ENCODE measurements at places on chromosomes 7 and 10.

DNA sequence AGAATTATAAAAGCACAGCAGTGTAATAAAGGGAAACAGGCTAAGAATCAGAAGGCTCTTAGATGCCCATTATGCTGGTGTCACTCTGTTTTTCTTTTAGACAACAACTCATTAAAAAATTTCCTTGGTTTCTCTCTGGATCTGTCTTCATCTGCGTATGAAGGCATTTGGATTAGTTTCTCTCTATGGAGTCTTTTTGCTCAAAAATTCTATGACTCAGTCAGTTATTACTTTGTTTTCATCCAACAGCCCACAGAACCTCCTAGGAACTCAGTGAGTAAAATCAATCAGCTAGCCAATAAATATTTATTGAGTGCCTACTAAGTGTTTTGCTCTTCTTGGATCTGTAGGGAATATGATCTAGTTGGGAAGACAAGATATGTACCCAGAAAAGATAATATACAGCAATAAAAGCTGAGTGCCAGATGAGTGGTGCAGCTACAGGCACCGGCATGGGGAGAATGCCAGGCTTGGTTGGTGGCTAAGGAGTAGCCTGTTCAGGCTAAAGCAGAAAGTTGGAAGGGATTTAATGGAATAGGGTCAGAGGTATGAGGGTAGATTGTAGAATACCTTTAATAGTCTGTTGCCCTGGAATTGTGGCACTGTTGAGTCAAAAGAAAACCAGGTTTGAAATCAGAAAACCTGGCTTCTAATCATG lies 156.2 kb downstream of the LRRC4 start:
- peak; percentile 71 for DNase-seq

GRCh38 chr7:121633186-121633585 lies 237.1 kb upstream of the FAM3C start:
- DNase-seq: no peak

DNA sequence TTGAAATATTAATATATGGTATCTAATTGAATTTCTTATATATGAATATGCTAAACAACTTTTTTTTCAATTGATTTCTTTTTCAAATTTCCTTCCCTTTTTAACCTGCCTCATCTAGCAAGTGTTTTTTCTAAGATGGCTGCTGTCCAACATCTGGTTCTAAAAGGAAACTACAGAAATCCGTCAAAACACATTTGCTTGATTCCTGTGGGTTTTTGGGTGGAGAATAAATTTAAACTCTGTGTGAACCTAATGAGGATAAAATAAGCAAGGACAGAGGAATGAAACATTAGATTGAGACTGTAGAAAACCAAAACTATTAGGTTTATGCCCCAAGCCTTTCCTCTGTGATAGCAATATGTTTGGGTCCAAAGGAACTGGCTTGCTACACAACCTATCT lies 75.5 kb upstream of the STARD3NL start:
- peak; percentile 16 for DNase-seq

GRCh38 chr10:95547197-95547596 lies 14.0 kb downstream of the SORBS1 start:
- DNase-seq: no peak

GRCh38 chr10:22791665-22792064 lies 77.3 kb upstream of the PIP4K2A start:
- no peak for DNase-seq

GRCh38 chr10:59753267-59753666 lies at the start of gene MRLN:
TSS of gene MRLN (minus strand) at chr10:59753455.
- DNase-seq: no peak

DNA sequence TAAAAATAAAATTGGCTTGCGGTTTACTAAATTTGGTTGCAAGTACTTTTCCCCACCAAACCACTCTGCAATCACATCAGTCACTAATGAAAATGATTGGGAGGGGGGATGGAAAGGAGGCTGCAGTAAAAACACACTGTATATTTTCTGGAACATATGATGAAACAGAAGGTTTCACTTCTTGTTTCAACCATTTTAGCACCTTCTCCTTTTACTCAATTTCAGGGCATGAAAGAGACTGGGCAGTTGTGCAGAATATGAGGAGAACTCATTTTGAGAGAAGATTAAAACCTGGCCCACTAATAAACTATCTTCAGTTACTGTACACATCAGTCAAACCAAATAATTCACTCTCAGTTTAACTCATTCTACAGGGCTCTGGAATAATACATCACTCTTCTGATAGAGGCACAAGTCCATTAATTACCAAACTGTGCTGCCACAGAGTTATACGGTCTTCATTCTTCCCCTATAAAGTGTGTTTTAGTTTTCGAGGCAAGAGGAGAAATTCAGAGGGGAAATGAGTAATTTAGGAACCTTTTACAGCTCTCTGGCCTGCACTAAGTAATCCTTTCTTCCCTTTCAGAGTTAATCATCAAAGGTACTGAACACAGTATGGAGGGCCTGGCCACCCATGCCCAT lies 25.5 kb downstream of the JAZF1 start:
- peak; percentile 47 for DNase-seq

GRCh38 chr10:87875929-87876571 lies 12.6 kb downstream of the PTEN start:
- peak; percentile 40 for DNase-seq

GRCh38 chr7:125876431-125876830 lies 946.8 kb upstream of the POT1 start:
- no peak for DNase-seq

GRCh38 chr10:100130831-100131230 lies 49.2 kb upstream of the CPN1 start:
- no peak for DNase-seq

GRCh38 chr10:77420947-77421523 lies 216.6 kb downstream of the KCNMA1 start:
- DNase-seq: no peak

DNA sequence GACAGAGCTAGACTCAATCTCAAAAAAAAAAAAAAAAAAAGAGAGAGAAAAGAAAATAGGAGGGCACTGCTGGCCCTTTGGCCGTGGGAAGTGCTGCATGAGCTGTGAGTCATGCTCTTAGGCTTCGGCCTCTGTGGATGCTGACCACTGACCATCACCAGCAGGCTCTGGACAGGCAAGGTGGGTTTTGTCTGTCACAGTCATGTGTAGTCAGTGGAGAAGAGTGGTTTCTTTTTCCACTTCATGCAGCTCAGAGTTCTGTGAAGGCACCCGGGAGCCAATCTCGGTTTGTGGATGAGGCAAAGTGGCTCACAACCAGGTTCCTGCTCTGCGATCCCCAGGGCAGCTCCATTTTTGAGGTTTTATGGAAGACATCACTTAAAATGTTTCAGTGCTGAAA lies 58.1 kb downstream of the PRTFDC1 start:
- DNase-seq: peak; percentile 75

DNA sequence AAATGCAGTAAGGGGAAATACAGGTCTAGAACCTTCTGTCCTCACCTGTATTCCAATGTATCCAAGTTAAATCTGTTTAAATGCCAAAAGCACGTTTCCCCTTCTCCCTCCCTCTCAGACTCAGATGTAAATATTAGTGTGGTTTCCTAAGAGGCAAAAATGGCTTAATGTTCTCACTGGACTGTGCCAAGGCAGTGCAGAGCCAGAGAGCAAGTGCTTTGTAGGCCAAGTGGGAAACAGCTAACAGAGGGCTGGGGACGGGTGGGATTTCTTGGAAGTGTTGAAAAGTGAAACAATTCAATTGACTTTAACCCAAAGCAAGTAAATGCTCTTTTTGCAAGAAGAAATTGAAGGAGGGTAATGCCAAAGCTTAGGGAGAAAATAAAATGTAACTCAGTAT lies 103.1 kb downstream of the GSAP start:
- DNase-seq: no peak

DNA sequence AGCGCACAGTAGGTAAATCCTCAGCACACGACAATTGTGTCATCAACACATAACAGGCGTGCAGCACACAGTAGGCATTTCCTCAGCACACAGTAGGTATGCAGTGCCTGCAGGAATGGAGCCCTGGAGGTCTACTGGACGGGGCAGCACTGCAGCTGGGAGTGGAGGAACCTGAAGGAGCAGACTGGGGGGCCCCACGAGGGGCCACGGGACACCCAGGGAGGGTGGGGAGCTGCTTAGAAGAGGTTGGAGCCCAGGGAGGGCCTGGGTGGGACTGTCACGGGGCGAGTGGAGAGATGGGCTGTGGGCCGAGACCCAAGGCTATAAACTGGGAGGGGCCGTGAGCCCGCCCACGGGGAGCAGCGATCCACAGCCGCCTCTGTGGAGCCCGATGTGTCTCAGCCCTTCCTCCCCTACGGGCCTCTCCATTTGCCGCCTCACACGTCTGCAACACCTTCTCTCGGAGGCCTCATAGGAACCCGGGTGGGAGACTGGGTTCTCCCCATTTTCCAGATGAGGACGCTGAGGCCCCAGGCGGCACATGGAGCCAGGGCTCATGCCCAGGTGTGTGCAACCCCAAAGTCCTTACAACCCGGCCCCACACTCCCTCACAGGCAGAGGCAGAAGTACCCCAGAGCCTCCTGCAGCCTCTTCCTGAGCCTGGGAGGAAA lies 101.5 kb downstream of the MICALL2 start:
- DNase-seq: peak; percentile 48

DNA sequence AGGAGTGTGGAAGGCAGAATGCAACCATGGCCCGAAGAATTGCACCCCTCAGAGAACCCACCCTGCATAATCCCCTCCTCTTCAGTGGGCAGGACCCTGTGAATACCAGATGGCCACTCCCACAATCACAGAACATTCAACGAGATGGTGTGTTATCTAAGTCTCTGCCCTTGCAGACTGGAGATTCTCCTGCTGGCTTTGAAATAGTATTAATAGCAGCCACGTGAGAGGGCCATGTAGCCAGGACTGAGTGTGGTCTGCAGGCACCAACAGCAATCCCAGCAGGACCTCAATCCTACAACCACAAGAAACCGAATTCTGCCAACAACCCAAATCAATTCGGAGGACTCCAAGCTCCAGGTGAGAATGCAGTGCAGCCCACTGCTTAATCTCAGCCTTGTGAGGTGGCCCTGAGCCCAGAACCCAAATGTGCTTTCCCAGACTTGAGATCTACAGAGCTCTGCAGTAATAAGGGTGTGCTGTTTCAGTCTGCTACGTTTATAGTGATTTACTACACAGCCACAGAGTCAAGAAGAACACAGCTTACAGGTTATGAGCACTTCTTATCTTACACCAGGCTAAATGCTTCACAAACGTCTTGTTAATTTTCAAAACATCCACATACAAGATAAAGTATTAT lies 72.1 kb downstream of the VOPP1 start:
- DNase-seq: no peak

DNA sequence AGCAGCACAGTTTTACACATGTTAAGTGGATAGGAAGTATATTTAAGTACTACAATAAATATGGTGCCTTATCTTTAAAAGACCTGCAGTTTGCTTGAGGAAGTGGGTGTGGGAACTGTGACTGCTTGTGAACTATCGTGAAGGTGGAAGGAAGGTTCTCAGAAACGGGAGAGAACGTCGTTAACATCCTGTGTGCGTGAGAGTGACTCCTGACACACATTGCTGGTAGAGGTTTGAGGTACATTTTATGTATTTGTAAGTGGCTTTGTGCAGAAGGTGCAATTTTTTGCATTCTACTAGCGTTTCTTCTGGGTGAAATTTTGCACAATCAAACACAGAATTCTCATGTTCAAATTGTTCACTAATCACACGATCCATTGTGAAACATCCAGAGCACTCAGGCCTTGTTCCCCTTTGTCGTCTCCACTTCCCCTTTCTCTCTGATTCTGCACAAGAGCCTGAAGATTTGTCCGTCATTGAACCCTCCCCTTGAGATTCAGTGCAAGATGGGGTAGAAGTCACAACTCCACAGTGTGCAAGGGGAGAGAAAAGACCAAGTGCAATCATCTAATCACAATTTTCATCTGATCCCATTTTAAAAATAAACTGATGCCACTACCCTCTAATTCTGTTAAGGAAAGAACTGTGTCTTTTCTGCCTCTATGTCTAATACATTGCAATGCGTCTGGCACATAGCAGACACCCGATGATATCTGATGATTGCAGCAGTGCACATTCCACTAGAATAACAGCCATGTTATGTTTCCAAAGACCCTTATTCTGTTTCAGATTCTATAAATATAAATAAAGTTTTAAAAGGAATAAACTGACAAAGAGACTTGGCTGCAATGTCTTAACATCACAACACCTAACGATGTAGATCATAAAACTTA lies 279.9 kb downstream of the NEBL start:
- DNase-seq: no peak

GRCh38 chr10:73906524-73907447 lies 4.1 kb upstream of the PLAU start:
- peak; percentile 97 for DNase-seq

DNA sequence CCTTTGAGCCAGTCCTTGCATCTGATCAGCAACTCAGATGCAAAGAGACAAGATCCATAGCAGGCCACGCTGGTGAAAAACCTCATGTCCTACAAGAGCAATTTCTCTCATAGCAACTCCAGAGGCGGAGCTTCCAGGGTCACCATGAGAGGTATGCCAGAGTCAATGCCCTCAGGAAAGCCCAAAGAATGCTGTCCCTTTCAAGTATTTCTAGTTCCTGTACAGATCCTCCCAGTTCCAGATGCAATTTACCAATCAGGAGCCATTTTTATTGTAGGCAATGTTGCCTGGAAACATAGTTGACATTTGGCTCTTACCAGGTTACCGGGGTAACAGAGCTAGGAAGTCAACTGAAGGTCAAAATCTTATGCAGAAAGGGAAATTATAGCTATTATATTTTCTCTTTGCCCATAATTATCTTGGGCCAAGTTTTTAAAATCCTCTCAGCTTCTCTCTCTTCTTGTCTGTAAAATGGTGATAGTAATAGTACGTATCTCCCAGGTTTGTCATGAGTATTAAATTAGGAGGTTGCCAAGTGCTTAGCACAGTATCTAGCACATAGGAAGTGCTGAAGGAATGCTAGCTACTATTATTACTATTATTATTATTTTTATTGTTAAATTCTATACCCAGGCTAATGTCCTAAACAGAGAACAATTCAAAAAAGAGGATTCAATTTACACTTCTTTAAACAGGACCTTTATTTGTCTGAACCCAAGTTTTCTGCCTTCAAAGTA lies 46.3 kb upstream of the TM9SF3 start:
- DNase-seq: no peak

GRCh38 chr10:79027147-79028055 lies 41.4 kb upstream of the ZMIZ1 start:
- no peak for DNase-seq

DNA sequence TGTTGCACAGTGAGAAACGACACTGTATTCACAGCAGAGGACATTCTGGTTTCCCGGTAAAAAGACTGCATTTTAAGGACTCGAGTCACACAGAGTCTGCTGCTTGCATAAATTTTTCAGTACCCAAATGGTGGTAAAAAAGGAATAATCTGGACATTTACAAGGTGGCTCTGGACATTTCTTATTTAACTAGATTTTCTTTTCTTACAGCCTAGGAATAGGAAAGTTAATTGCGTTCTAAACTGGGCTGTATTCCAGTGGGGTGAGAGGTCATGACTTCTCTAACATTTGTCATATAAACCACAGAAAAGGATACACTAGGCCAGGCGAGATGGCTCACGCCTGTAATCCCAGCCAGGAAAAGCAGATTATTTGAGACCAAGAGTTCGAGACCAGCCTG lies 237.5 kb upstream of the KLF6 start:
- no peak for DNase-seq

DNA sequence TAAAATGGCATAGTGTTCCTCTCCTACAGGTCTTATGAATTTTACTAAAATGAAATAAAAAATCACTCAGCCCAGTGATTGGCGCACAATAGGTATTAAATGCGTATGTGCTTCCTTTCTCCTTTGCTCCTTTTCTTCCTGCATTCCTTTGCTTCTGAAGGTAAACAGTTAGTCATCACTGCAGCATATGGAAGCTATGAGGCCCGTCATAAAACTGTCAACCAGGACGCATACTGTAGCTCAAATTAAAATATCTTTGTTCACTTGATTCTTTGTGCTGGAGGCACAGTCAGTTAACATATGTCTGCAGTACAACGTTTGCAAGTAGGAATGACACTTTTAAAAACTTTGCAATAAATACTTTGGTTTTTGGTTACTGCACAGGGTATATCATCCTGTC lies 374.7 kb downstream of the TCERG1L start:
- DNase-seq: no peak
